ENCODE measurements at places on chromosomes 16 and 17.

- H3K4me3 ChIP-seq: no peak overlapping the region
- DNase-seq: peak; percentile 85
- H3K4me1 ChIP-seq: peaks cover 8% of the 10 kb centered on the region
- no peaks in the 10 kb centered on the region for H3K36me3 ChIP-seq
- no peak overlapping the region for H3K27ac ChIP-seq
- peaks cover 46% of the 10 kb centered on the region for H3K27me3 ChIP-seq
Measured at GRCh38 chr17:35747540-35748017, 5.5 kb downstream of the GAS2L2 start.

DNA sequence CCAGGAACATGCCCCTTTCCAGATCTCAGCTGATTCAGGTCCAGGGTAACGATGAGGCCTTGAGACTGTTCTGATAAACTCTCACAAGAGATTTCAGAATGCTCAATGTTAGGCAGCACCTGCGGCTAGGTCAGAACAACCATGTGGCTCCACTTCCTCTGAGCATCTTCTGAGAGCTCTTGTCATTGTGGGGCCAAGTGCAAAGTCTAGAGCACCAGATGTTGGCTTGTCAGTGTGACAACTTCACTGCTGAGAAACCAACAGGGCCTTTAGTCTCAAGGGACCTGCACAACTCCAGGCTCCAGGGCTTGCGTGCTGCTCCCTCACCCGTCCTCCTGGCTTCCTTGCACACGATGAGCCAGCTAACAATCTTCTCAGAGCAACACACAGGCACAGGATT lies 29.0 kb downstream of the FCSK start:
- peaks cover 8% of the 10 kb centered on the region for H3K36me3 ChIP-seq
- peaks cover 15% of the 10 kb centered on the region for H3K4me1 ChIP-seq
- H3K27me3 ChIP-seq: no peaks in the 10 kb centered on the region
- no peak overlapping the region for H3K4me3 ChIP-seq
- H3K27ac ChIP-seq: no peak overlapping the region
- no peak for DNase-seq

DNA sequence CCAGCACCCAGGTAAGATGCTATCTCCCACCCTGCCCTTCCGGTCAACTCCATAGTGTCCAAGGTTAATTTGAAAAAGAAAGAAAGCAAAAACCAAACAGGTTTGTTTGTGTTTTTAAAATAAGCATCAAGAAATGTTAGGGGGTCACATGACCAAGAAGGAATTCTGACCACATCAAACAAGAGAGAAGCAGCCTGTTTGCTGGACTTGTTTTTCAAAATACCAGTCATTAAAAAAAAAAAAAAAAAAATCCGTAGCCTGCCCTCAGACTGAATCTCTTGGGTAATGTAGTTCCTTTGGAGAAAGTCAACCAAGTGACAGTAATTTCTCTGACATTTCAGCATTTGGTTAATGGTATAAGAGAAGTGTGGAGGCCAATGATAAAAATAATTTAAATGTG lies 38.4 kb downstream of the HNF1B start:
- no peak overlapping the region for H3K4me3 ChIP-seq
- no peaks in the 10 kb centered on the region for H3K36me3 ChIP-seq
- no peak for DNase-seq
- H3K4me1 ChIP-seq: peaks cover 4% of the 10 kb centered on the region
- peaks cover 62% of the 10 kb centered on the region for H3K27me3 ChIP-seq

DNA sequence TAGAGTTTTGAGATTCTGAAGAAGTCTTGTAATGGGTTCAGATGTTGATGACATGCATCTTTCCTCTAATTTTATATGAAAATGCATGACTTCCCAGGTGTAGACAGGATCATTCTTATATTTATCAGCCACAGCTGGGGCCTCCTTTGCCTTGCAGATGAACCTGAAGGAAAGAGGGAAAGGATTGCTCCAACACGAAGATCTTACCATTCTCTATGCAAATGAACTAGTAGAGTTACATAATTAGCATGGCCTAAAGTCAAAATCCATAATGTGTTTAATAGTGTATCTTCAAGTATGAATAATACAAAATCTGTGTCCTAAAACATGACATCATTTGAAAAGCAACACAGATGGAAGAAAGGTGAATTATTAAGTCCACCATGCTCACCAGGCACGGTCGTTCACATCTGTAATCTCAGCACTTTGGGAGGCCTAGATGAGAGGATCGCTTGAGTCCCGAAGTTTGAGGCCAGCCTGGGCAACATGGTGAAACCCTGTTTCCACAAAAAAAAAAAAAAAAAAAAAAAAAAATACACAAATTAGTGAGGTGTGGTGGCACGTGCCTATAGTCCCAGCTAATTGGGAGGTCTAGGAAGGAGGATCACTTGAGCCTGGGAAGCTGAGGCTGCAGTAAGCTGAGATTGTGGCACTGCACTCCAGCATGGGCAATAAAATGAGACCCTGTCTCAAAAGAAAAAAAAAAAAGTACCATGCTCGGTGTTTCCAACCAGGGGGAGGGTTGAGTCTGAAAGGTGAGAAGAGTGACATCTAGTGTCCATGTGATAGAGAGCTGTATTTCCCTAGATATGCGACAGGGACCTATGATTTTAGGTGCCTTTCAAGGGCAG lies 6.3 kb downstream of the VWA3A start:
- H3K4me3 ChIP-seq: no peak overlapping the region
- DNase-seq: no peak
- H3K4me1 ChIP-seq: peaks cover 5% of the 10 kb centered on the region
- no peak overlapping the region for H3K27ac ChIP-seq
- no peaks in the 10 kb centered on the region for H3K36me3 ChIP-seq
- H3K27me3 ChIP-seq: peaks cover 17% of the 10 kb centered on the region

GRCh38 chr16:4792951-4793513 lies 2.1 kb upstream of the SMIM22 start:
- no peaks in the 10 kb centered on the region for H3K27me3 ChIP-seq
- H3K4me1 ChIP-seq: peaks cover 6% of the 10 kb centered on the region

GRCh38 chr16:15483857-15484256 lies 49.5 kb downstream of the BMERB1 start:
- peaks cover 8% of the 10 kb centered on the region for H3K4me1 ChIP-seq
- no peak overlapping the region for H3K4me3 ChIP-seq
- no peak overlapping the region for H3K27ac ChIP-seq
- no peaks in the 10 kb centered on the region for H3K36me3 ChIP-seq
- H3K27me3 ChIP-seq: no peaks in the 10 kb centered on the region
